ENCODE measurements at places on chromosomes 2 and 18.

GRCh38 chr2:111127351-111127750 lies 6.6 kb downstream of the BCL2L11 start:
- DNase-seq: no peak

DNA sequence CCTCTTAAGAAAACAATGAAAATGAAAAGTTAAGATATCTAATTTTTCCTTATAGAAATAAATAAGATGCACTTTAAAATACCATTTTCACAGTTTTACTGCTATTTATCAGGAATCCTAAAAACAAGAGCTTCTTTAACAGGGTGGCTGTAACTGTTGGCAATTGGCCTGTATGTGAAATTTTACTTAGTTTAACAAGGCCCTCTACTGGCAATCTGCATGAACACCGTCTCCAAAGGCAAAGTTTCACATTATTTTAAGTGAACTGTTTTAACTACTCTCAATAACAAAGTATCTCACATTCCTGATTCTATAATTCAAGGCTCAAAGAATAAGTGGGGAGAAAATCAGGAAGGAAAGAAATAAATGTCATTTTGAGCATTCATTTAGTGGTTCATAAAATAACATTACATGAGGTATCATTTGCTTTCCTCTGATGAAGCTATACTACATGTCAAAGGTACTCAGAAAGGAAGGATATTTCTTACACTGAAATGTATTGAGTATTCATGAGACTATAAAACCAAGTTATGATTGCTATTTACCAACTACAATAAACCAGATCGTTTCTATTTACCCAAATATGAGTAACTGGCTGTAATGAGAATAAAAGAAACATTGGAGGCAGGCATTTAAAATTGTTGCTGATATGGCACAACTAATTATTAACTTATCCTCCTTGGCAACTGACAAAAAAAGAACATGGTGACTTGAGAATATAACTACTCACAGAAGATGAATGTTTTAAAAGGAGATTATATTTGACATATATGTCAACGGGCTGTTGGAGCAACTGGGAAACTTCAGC lies 7.0 kb downstream of the NCKAP5 start:
- no peak for DNase-seq

DNA sequence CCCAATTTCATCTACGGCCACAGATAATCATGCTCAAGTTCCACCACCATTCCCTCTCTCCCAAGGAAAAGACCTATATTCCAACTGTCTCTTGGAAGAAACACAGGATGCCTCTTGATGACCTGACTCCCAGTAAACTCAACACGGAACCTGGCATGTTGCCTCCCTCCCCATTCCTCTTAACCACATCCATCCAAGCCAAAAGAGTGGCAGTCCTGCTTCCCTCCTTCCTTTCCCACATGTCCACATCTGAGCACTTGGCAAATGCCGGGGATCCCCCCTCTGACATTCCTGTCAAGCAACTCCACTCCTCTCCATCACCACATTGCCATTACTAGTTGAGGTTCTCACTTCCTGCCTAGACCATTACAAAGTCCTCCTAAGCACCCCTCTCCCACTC lies 49.4 kb downstream of the PID1 start:
- no peak for DNase-seq

DNA sequence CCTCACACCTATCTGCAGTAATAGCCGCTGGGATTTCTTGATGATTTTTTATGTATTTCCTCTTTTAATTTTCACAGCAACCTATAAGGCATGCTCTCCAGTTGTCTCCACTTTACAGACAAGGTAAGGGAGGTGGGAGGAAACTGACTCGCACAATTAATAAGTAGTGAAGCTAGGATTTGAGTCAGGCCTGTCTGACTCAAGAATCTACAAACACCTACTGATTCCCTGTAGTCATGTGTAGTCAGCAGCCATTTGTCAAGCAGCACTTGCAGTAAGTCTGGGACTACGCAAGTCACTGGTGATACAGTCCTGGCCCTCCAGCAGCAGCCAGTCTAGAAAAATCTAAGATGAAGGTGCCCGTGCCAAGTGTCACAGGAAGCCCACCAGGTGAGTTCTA lies 193.6 kb upstream of the PKDCC start:
- DNase-seq: no peak

DNA sequence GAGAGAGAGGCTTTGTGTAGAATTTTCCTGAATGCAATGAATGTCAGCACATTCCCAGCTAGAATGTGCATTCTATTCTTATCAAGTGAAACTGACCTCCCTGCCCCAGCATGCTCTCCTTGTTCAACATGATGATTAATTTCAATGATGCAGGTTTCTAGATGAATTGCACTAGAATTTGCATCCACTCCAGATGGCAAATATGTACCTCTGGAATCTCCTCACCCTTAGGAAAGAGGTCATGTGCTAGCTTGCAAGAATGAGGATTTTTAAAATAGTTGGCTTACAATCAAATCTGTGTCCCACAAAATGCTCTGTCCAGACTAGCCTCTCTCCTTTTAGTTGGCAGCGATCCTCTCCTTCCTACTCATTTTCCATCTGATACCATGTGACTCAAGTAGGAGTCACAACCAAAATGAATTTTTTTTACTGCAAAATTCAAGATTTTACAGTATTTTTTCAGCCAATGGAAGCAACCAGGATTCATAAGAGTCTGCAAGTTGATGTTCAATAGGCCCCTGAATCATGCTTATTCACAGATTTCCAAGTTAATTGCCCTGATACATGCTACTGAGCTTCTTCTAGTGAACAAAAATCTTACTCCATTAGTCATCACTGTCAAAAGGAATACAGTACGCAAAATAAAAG lies 21.0 kb upstream of the STAT4 start:
- DNase-seq: no peak

DNA sequence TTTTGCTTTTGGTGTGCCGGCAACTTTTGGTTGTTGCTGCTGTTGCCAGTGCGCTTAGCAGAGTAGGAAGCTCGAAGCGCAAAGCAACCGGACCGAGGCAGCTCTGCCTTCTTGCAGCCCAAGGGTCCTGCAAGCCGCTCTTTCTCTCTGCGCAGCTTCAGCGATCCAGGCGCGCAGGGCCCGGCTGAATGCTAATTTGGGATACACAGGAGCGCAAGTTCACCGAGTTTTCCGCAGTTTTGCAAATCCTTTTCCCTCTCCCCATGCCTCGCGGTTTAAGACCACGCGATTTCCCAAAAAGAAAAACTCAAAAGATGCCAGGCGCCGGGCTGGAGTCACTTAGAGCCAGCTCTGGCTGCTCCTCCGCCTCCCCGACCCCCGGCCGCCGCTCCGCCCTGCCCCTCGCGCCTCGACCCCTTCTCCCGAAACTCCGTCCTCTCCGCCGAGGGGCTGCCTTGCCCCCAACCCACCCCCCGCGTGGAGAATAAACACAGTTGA lies 13.5 kb upstream of the SIX3 start:
- DNase-seq: no peak

GRCh38 chr18:48866028-48866733 lies 84.6 kb downstream of the SMAD7 start:
- DNase-seq: no peak

GRCh38 chr18:27413495-27414401 lies 228.6 kb upstream of the CHST9 start:
- DNase-seq: no peak

GRCh38 chr2:98465456-98466226 lies 21.0 kb downstream of the INPP4A start:
- DNase-seq: peak; percentile 80

DNA sequence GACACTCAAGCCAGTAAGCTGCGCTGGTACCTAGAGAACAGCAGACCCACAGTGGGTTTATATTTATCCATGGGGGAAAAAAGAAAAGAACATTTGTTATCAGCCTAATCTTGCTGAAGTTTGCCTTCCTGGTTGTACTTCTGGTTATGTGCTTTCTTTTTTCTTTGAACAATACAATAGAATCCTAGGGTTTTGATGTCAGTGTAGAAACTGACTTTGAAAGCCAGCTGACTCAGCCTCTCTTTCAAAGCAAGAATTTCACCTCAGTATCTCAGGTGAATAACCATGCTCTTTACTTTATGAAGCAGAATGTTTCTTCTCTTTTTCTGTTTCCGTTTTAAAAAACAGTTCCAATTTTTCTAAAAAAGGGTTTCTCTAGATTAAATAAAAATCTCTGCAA lies 78.4 kb downstream of the CD8B2 start:
- no peak for DNase-seq

DNA sequence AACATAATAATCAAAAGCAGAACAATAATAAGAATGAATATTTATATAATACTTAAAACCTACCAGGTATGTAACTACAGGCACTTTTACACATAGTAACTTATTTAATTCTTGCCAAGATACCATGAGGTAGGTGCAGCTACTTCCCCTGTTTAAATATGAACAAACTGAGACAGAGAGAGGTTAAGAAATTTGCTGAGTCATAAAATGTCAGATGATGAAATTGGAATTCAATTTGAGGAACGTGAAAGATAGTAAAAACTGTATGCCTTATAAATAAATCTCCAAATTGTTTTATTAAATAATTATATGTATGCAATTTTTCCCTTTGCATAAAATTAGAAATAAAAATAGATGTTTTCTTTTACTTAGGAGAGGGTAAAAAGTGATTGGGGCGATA lies 1103.3 kb upstream of the NRXN1 start:
- DNase-seq: no peak

DNA sequence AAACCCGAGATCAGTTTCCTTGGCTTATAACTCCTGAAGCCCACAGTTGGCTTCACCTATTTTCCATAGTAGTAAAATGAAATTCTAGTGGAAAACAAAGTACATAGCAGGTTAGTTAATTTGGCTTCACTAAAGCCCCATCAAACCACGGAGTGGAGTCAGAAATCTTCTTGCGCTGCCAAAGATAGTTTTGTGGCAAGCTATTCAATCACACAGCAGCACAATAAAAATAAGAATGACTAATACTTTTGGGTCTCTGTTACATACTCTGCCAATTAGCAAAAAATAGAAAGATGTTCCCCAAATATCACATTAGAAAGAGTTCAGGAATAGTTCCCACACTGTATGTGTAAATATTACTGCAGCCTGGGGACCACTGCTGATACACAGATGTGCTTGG lies 175.2 kb upstream of the NOL4 start:
- DNase-seq: no peak

DNA sequence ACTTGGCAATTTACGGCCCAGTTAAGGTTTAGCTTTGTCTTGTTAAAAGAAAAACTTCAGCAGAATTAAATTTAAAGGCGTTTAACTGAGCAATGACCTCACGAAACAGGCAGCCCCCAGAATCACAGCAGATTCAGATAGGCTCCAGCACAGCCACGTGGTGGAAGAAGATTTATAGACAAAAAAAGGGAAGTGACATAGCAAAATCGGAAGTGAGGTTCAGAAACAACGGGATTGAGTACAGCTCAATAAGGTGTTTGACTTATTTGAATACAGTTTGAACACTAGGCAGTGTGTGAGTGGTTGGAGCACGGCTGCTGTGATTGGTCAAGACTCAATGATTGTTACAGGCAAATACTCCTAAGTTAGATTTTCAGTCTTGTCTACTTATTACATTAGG lies 79.8 kb downstream of the MOGAT1 start:
- DNase-seq: no peak

DNA sequence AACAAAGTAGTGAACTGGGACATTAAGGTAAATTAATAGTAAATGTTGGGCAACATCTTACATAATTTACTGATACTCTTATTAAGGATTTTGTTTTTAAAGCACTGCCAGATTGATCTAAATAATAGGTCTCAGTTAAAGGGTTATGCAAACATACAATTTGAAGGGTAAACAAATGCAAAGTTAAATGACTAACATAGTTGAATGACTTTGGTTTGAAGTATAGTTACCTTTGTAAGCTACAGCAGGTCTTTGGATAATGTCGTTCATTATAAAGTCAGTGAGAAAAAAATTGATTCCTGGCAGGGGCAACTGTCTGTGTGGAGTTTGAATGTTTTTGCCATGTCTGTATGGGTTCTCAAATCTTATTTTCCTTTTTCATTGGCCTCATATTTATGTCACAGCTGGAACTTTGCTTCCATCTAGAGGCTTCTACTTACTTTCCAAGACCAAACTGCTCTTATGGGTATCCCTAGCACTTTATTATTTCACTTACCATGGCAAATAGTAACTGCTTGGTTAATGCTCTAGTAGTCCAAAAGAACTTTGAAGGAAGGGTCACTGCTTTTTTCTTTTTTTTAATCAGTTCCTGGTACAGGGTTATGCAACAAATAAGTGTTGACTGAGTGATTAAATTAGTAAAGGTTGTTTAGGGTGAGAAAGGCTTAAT lies 107.8 kb downstream of the NBEAL1 start:
- DNase-seq: no peak

- no peak for DNase-seq
These were observed 18.2 kb downstream of the KIDINS220 start for GRCh38 chr2:8819194-8819593.

DNA sequence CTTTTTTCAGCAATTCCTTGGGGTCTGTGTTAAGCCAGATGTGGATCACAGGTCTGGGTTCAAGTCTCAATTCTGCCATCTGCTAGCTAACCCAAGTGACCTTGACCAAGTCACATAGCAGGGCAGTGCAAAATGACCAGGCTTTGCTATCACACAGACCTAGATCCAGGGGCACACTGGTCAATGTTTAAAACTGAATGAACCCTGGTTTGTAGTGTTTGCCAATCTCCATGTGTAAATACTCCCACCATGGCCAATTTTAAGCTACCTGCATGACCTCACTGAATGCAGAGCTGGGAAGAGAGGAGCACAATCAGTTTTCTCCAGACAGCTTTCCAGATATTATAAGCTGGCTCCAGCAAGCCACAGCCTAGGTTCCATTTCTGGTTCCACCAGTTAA lies 142.9 kb downstream of the CHST9 start:
- DNase-seq: no peak

DNA sequence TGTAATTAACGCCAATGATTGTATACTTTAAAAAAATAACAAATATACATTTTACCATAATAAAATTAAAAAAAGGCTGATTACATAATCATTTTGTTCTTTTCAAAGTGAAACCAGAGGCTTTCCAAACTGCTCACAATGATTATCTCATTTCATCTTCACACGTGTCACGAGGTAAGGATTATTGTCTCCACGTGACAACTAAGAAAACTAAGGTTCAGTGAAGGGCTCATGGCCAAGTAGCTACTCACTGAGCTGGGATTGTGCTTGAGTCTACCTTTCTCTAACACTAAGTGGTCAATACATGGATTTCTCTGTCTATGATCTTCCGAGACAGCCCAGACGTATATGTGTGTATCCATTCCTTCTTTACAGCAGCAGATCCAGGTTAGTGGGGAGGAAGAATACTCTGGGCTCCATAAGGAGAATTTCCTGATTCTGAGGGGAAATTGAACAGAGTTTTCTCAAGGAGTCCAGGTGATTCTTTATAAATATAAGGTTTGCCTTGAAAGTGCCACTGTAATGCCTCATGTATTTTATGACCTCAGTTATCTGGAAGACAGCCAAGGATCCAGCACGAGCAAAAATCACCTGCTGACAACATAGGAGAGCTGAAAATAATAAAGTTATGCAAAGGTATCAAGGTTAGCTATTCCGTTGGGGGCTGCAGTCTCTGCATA lies 25.6 kb upstream of the ACSL3 start:
- no peak for DNase-seq

DNA sequence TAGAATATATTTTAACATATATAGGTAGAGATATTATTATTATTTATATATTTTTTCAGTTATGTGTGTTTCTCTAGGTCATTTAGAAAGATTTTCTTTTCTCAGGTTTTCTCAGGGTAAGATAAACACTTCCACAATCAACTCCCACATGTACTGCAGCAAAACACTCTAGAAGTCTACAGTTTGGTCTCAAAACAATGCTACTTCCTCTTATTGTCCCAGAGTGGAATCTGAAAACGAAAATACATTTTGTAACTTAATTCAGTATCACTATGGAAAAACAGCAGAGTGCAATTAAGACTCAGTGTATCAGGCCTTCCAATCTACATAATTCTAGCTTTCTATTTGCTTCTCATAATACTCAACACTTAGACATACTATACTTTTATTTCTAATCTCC lies 190.1 kb upstream of the SLC35G4 start:
- DNase-seq: no peak

- DNase-seq: no peak
These were observed 259.1 kb downstream of the XIRP2 start for GRCh38 chr2:167147271-167147941.

Measured in activated naive CD4-positive, alpha-beta T cell (primary cell).